ENCODE measurements at places on chromosomes 7 and 10.

GRCh38 chr7:5696346-5697110 lies 84.9 kb downstream of the RNF216 start:
- DNase-seq: no peak

DNA sequence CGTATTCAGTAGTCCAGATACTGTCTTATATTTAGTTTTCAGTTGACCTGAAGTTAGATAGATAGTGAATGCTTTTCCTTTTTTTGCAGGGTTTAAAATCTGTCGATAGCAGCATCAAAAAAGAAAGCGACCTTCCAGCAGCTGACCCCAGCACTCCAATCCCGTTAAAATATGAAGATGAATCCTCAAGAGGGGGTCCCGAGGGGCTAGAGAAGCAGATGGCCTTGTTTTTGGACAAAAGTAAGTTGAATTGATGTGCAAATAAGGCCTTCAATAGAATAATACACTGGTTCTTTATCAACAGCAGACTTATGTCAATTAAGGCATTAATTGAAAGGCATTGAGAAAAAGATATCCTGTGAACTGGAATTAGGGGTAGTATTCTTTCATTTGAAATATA lies 18.7 kb downstream of the EDRF1 start:
- DNase-seq: no peak

GRCh38 chr10:77609781-77610272 lies 27.8 kb downstream of the KCNMA1 start:
- no peak for DNase-seq

- no peak for DNase-seq
Observed at GRCh38 chr7:26180792-26181198, 19.8 kb downstream of the HNRNPA2B1 start.

GRCh38 chr10:56606202-56606601 lies 245.1 kb upstream of the ZWINT start:
- no peak for DNase-seq

GRCh38 chr7:132368246-132368900 lies 207.9 kb downstream of the PLXNA4 start:
- no peak for DNase-seq

- DNase-seq: no peak
Observed at GRCh38 chr7:84529480-84530205, 335.1 kb upstream of the SEMA3A start.

DNA sequence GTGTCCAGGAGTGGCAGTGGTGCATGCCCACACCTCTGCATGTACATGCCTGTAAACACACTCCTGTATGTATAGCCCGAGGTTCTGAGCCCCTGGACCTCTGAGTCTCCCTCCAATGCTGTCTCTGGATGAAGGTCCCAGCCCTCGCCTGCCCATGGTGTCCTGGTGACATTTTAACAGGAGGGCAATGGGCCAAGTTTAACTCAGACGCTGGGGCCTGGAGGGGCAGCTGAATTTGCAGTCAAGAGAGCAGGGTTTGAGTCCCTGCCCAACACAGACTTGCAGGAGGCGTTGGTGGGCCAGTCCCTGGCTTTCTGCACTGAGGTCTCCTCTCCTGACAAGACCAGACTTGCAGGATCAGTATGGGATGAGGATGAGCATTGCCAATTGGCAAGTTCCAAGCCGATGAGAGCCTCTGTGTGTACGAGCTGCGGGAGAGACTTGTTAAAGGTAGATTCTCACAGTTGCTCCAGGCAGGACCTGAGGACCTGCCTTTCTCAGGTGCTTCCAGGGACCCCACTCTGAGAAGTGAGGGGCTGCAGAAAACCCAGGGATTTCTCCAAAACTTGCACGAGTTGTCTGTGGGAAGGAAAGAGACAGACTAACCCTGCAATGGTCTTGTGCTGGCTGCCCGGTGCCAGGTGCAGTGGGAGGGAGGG lies 141.9 kb downstream of the ELFN1 start:
- no peak for DNase-seq

DNA sequence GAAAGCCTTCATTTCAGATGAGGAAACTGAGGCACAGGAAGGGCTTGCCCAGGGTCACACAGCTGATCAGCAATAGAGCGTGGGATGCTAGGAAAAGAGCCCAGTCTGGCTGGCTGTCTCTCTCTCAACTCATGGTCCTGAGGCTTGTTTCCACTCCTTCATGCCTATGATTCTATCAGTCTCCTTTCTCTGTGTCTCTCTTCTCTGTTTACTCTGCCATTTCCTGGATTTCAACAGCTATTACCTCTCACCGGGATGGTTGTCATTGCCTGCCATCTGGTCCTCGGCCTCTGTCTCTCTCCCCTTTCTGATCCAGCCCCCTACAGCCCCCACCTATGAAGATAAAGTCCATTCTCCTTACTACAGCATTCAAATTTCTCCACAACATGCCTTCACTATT lies 93.3 kb upstream of the AGBL3 start:
- DNase-seq: no peak

DNA sequence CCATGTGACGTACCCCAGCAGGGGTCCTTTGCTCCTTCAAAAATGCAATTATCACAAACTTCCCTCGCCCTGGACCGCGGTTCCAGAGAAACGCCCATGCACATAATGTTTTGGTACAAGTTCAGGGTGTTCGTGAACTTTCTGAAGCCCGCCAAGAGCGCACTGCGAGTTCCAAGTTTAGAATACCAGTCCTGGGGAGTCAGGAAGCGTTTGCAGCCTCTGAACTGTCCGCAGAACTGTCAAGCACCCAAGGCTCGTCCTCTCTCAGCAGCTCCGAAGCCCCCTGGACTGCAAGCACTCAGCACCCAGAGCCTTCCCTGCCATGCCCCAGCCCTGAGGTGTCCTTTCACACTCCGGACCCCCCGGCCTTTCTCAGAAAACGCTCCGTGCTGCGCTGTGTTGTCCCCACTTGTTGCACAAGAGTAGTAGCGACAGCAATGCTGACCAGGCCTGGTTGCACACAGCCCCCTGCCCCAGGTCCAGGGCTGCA lies 30.3 kb downstream of the CALML3 start:
- DNase-seq: no peak

DNA sequence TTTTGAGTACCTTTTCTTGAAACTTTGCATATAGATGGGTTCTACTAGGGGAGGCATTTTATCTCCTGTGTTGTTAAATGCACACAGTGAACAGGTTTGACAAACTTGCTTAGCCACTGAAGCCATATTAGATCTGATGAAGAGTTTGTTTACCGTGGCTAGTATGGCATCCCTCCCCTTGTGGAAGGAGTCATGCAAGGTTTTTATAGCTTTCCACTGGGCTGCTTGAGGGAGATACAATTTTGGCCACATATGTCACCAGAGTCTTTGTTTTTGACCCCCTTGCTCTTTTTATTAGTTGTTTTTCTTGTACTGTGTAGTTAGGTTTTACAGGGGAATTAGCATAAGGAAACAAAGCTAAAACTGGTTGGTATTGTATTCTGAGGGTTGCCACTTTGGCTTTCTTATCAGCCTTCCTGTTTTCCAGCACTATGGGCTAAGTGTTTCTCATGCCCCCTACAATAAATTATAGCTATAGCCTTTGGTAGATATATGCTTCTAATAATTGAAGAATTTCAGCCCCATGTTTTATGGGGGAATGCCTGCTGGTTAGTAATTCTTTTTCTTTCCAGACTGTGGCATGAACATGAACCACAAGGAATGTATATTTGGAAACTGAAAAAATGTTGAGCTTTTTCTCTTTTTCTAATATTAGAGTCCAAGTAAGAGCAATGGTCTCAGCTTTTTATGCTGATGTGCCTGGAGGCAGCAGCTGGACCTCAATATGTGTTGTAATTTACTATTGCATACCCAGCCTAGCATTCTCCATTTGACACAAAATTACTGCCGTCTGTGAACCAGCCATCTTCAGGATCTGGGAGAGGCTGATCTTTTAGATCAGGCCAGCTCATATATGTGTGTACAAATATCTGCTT lies 18.4 kb upstream of the STEAP2 start:
- no peak for DNase-seq

DNA sequence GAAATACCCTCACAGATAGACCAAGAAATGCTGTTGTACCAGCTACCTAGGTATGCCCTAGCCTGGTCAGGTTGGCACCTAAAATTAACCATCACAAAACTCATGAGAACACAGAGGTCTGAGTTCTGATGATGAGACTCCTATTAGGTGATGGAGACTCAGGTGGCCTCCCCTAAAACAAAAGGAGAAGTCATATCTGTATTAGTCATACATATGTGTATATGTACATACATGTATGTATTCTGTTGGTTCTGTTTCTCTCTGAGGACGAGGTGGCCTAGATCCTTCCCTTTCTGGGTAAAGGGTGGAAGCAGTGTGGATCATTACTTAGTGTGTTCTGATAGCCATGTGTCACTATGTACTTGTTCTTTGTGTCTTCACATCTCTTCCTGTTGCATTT lies 207.2 kb upstream of the PRSS1 start:
- no peak for DNase-seq

GRCh38 chr10:51860257-51860656 lies 160.9 kb upstream of the CSTF2T start:
- DNase-seq: no peak

GRCh38 chr7:79979437-79979836 lies 155.2 kb upstream of the GNAI1 start:
- no peak for DNase-seq

- no peak for DNase-seq
Observed at GRCh38 chr10:86644152-86644793, 10.1 kb upstream of the OPN4 start.

- no peak for DNase-seq
Observed at GRCh38 chr10:351770-352334, 216.6 kb downstream of the ZMYND11 start.

DNA sequence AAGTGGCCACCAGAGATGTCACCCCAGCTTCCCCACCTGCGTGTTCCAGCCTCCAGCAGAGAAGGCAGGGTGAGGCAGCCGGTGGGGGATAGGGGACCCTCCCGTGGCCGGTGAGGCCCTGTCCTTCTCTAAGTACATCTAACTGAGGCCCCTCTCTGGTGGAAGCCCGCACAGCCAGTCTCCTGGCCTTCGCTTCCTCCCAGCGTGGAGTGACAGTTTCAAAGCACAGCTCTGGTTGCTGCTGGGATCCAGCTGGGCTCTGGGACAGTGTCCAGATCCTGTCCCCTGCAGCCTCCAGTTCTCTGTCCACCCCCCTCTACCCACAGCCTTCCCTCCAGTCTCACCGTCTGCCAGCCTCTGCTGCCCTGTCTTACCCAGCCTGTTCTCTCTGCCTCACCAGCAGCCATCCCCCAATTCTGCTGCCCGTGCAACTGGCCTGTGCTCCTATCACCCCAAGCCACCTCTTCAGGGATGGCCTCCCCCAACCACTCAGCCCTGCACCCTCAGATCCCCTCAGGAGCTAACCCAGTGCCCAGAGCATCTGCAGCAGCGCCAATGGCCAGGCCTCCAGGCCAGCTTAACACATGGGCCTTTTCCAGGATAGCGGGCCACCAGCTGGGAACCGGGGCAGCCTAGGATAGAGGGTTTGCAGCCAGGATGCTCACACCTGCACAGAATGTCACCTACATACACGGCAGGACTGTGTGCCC lies 16.3 kb upstream of the SH2B2 start:
- no peak for DNase-seq

DNA sequence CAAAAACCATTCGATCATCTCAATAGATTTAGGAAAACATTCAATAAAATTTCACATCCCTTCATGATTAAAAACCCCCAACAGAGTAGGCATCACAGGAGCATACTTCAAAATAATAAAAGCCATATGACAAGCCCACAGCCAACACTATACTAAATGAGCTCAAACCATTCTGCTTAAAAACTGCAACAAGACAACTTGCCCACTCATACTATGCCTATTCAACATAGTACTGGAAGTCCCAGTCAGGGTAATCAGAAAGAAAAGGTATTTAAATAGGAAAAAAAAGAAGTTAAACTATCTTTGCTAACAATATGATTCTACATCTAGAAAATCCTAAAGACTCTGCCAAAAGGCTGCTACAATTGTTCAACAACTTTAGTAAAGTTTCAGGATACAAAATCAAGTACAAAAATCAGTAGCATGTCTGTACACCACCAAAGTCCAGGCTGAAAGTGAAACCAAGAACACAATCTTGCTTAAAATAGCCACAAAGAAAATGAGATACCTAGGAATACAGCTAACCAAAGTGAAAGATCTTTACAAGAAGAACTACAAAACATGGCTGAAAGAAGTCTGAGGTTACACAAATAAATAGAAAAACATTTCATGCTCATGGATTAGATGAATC lies 882.6 kb downstream of the GRM8 start:
- no peak for DNase-seq

Measured in activated T-helper 9 cell treated with anti-CD3 and anti-CD28 coated beads, Interleukin-2, amount 50 U/mL, for 16 hours (primary cell).